ENCODE measurements at places on chromosomes 13 and 19.
A peak's percentile ranks its signal among the peaks of the same experiment; 100 is the strongest.

- H3K4me3 ChIP-seq = no peak overlapping the region
- H3K27ac ChIP-seq = no peak overlapping the region
- no peaks in the 10 kb centered on the region for H3K4me1 ChIP-seq
- no peak for DNase-seq
Observed at GRCh38 chr13:97844151-97844550, 109.3 kb upstream of the IPO5 start.

DNA sequence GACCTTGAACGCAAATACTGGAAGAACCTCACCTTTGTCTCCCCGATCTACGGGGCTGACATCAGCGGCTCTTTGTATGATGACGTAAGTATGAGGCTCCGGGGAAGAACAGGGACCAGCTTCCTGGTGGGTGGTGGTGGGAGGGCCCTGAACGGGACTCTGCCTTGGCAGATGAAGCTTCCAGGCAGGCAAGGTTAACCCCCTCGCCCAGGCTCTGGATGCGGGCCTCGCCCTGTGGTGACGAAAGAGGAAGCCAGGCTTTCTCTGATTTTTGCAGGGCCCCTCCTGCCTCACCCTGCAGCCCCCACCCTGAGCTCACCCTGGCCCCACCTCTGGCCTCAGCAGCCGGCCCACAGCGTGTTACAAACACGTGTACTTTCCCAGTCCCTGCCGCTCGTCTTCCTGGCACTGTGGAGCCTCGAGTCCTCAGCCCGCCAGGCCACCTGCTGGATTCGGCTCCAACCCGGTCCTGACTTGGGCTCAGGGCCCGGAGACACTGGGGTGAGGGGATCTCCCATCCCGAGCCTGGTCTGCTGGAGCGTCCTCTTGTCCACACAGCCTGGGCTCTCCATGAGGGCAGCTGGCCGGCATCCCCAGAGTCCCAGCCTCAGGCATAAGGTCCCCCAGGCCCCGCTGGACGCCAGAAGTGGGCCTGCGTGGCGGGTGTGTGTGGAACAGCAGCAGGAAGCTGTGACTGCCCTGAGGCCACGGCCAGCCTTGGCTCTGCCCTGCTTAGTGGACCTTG, 72.4 kb downstream of the KDM4B start:
- no peak overlapping the region for H3K4me3 ChIP-seq
- no peak for DNase-seq
- no peaks in the 10 kb centered on the region for H3K27me3 ChIP-seq

DNA sequence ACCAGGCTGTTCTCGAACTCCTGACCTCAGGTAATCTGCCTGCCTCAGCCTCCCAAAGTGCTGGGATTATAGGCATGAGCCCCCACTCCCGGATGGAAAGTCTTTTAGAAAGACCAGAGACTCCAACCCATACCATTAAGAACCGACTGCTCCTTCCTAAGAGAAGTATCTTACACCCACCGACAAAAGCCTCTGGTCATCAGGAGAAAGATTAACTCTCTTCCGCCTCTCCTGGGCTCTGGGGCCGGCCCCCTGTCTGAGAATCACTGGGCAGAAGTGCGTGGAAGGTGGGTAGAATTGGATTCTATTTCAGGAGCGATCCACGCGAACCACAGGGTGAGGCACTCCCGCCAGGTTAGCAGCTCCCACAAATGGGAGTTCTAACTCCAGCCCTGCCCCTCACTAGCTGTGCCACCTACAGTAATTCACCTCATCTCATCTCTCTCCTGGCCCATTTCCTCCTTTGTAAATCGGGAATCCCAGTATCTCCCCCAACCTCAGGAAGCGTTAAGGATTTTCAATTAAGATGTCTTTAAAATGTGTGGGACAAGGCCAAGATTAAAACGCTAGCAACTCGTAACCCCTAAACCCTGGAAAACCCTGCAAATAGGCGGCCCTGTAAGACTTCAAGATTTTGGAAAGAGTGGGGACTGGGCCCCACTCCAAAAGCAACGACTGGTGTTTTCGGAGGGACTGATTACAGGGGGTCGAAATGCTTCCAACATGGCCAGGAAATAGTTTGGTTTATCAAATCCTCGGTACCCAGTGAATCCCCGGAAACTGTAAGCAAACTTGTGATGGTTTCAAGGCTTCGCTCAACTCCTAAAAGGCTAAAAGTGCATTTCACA, 1.3 kb downstream of the HNRNPL start:
- H3K4me1 ChIP-seq = peaks cover 16% of the 10 kb centered on the region
- H3K36me3 ChIP-seq = peaks cover 37% of the 10 kb centered on the region
- H3K27ac ChIP-seq = peak overlapping the region; percentile 98
- DNase-seq = no peak
- peak overlapping the region; percentile 77 for H3K4me3 ChIP-seq

- no peaks in the 10 kb centered on the region for H3K27me3 ChIP-seq
- no peaks in the 10 kb centered on the region for H3K4me1 ChIP-seq
- no peak overlapping the region for H3K27ac ChIP-seq
Observed at GRCh38 chr19:35750167-35750566, 1.8 kb downstream of the LIN37 start.

GRCh38 chr19:39157275-39157996, 31.9 kb downstream of the PAK4 start:
- H3K27ac ChIP-seq = peak overlapping the region; percentile 68
- H3K4me1 ChIP-seq = peaks cover 17% of the 10 kb centered on the region
- no peak for DNase-seq

DNA sequence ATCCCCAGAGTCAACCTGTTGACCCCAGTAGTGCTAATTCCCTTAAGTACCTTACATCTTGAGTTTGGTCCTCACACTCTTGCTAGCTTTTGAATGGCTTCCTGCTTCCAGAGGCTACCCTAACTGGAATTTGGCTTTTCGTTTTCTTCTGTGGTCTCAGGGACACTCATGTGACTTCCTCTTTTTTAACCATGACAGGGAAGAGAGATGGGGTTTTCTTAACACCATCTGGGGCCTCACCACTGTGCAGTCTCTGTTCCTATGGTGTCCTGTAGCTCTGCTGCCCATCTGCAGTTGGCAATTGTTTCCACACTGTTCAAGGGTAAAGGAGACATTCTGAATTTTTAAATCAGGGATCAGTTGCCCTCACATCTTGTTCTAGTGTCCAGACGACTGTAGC, 66.7 kb downstream of the SLC10A2 start:
- H3K27me3 ChIP-seq = no peaks in the 10 kb centered on the region
- H3K27ac ChIP-seq = no peak overlapping the region
- DNase-seq = no peak
- peaks cover 21% of the 10 kb centered on the region for H3K4me1 ChIP-seq
- H3K36me3 ChIP-seq = no peaks in the 10 kb centered on the region
- H3K4me3 ChIP-seq = no peak overlapping the region

DNA sequence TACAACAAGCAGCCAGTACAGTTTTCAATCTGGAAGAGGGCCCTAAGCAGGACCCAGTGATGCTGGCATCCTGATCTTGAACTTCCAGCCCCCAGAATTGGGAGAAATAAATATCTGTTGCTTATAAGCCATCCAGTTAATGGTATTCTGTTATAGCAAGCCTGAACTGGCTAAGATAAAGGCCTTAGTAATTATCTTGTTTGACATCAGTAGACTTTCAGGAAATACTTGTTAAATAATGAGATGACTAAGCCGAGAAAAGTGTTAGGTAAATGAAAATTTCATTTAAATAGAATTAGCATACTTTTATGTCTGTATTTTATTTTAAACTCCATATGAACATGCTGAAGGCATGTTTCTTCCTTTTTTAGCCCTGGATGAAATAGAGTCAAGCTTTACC, 188.2 kb downstream of the OLFM4 start:
- H3K36me3 ChIP-seq = no peaks in the 10 kb centered on the region
- H3K27me3 ChIP-seq = no peaks in the 10 kb centered on the region
- H3K4me3 ChIP-seq = no peak overlapping the region
- H3K4me1 ChIP-seq = no peaks in the 10 kb centered on the region

- no peaks in the 10 kb centered on the region for H3K36me3 ChIP-seq
- H3K27me3 ChIP-seq = no peaks in the 10 kb centered on the region
- H3K4me3 ChIP-seq = peak overlapping the region; percentile 21
- peaks cover 4% of the 10 kb centered on the region for H3K4me1 ChIP-seq
- H3K27ac ChIP-seq = peak overlapping the region; percentile 68
- peak; percentile 75 for DNase-seq
Observed at GRCh38 chr19:48896191-48896720, 2.3 kb downstream of the TULP2 start.

DNA sequence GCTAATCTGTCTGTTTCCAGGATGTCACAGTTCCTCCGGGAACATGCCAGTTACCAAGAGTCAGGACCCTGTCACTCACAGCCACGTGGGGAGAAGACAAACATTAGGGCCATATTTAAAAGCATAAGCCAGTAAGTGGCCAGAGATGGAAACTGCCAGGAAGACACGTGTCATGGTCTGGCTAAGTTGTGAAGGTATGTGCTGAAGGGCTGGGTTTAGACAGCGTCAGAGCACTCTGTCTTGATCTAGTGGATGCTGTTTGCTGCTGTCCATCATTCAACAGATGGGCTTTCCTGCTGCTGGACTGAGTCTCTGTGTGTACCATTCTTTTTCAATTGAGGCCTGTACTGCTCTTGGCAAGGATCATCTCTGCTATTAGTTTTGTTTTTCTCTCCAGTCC, 128.6 kb downstream of the HS6ST3 start:
- no peak for DNase-seq
- H3K27me3 ChIP-seq = no peaks in the 10 kb centered on the region
- H3K36me3 ChIP-seq = no peaks in the 10 kb centered on the region
- no peak overlapping the region for H3K4me3 ChIP-seq

GRCh38 chr19:42498169-42498757, 30.0 kb downstream of the CEACAM1 start:
- H3K4me1 ChIP-seq = no peaks in the 10 kb centered on the region
- DNase-seq = no peak
- no peaks in the 10 kb centered on the region for H3K36me3 ChIP-seq
- H3K27ac ChIP-seq = no peak overlapping the region

DNA sequence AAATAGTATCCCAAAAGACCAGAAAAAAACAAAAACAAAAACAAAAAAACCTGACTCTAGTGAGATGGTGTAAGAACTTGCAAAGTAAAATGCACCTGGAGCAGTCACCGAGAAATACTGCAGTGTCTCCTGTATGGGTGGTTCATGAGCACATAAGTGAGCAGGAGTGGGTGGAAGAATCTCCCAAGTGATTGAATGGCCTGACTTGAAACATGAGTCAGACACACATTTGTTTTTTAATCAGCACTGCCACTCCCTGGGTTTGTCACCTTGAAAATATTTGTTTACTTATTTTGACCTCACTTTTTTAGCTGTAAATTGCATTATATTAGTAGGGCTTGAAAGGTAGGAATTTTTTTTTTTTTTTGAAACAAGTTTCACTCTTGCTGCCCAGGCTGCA, 2.0 kb downstream of the ZNF431 start:
- no peak overlapping the region for H3K4me3 ChIP-seq
- H3K27me3 ChIP-seq = no peaks in the 10 kb centered on the region
- H3K36me3 ChIP-seq = peaks cover 19% of the 10 kb centered on the region
- no peak overlapping the region for H3K27ac ChIP-seq
- peaks cover 8% of the 10 kb centered on the region for H3K4me1 ChIP-seq

GRCh38 chr13:23741879-23742510, 147.2 kb downstream of the MIPEP start:
- H3K27me3 ChIP-seq = no peaks in the 10 kb centered on the region
- no peak overlapping the region for H3K4me3 ChIP-seq
- no peaks in the 10 kb centered on the region for H3K36me3 ChIP-seq
- H3K4me1 ChIP-seq = peaks cover 5% of the 10 kb centered on the region

- no peak overlapping the region for H3K4me3 ChIP-seq
- no peaks in the 10 kb centered on the region for H3K27me3 ChIP-seq
- peaks cover 8% of the 10 kb centered on the region for H3K4me1 ChIP-seq
- no peaks in the 10 kb centered on the region for H3K36me3 ChIP-seq
- H3K27ac ChIP-seq = no peak overlapping the region
Observed at GRCh38 chr13:67515895-67516294, 285.8 kb upstream of the PCDH9 start.

DNA sequence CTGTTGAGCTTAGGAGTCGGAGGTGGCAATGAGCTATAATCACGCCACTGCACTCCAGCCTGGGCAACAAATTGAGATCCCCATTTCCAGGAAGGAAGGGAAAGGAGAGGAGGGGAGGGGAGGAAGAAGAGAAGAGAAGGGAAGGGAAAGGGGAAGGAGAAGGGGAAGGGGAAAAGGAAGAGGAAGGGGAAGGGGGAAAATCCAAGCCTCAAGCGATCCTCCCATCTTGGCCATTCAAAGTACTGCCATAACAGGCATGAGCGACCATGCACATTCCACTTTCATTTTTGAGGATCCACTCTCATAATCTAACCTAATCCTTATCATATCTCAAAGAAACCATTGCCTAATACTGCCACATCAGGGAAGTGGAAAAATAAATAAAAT, 14.9 kb downstream of the ZNF443 start:
- no peaks in the 10 kb centered on the region for H3K27me3 ChIP-seq
- no peak overlapping the region for H3K4me3 ChIP-seq
- H3K27ac ChIP-seq = no peak overlapping the region
- peaks cover 3% of the 10 kb centered on the region for H3K36me3 ChIP-seq
- H3K4me1 ChIP-seq = no peaks in the 10 kb centered on the region
- no peak for DNase-seq

DNA sequence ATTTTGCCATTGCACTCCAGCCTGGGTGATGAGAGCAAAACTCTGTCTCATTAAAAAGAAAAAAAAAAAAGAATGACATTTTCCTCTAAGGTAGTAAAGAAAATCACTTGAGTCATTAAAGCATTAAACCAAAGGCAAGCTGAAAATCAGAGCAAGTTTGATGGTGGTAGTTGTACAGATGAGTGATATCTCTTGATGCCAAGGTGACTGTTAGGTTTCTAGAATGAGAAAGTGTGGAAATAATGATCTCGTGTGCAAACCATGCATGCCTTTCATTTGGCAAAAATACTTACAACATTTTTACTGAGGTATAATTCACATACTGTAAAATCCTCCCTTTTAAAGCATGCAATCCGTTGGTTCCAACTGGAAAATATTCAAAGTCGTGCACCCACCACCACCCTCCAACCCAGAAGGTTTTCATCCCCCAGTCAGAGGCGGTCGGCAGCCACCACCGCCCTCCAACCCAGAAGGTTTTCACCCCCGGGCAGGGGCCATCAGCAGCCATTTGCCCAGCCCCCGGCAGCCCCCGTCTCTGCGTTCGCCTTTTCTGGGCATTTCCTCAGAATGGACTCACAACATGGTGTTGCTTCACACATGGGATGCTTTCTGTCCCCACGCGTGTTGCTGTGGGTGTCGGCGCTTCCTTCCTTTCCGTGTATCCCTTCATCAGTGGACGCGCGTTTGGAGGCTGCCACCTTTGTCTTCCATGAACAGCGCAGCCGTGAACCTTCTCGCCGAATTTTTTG, 90.2 kb downstream of the ATP11A start:
- H3K4me3 ChIP-seq = no peak overlapping the region
- H3K36me3 ChIP-seq = no peaks in the 10 kb centered on the region
- no peak overlapping the region for H3K27ac ChIP-seq
- no peak for DNase-seq
- peaks cover 42% of the 10 kb centered on the region for H3K4me1 ChIP-seq

- no peaks in the 10 kb centered on the region for H3K36me3 ChIP-seq
- no peaks in the 10 kb centered on the region for H3K27me3 ChIP-seq
- DNase-seq = no peak
- H3K4me3 ChIP-seq = no peak overlapping the region
- no peak overlapping the region for H3K27ac ChIP-seq
- no peaks in the 10 kb centered on the region for H3K4me1 ChIP-seq
Observed at GRCh38 chr13:89694451-89694850, 1653.0 kb upstream of the MIR17HG start.

Data from cardiac muscle cell (in vitro differentiated cells and primary cell).